ENCODE measurements at places on chromosomes 5 and 9.

GRCh38 chr5:135467051-135467625, 15.0 kb upstream of the TIFAB start:
- DNase-seq = no peak

DNA sequence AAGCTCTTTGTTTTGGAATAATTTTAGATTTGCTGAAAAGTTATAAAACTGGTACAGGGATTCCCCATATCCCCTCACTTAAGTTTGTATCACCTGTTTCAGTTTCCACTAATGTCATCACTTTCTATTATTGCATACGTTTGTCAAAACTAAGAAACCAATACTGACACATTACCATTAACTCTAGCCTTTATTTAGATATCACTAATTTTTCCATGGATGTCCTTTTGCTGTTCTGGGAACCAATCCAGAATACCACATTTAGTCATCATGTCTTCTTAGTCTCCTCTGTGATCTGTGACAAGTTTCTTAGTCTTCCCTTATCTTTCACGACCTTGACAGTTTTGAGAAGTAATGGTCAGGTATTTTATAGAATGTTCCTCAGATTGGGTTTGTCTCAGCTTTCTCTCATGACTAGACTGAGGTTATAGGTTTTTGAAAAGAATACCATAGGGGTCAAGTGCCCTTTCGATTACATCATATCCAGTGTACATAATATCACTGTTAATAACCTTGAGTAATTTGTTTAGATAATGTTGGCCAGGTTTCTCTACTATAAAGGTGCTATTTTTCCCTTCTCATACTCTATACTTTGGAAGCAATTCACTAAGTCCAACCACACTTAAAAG, 51.9 kb upstream of the NMUR2 start:
- no peak for DNase-seq

DNA sequence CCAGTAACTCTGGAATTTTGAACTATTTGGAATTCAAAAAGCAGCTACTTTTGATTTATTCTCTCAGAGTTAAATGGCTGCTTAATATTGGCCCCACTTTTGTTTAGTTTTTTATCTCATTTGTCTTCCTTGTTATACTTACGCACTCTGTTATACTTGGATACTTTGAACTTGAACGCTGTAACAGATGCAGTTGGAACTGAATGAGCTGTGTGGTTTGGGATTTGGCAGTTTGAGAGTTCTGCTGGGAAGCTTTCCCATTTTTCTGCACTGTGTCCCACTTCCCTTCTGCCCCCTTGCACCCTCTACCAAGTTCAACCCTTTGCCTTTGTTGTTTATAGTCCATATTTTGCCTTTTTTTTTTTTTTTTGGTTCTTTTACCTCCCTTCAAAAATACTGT, 3.8 kb downstream of the RHOBTB3 start:
- no peak for DNase-seq

DNA sequence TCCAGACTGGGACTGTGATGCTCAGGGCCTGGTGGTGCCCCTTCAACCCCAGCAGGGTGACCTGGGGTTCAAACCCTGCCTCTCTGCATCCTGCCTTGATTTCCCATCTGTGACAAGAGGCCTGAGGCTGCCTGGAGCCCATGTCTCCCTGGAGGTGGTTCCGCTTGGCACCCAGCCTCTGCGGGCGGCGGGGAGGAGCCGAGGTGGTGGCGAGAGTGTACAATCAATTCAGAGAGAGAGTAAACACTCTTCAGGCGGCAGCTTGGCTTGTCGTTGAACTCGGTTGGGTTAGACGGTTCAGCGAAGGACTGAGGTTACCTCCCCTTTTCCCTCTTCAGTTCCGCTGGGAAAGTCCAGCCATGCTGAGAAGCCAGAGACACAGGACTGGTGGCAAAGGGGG, 39.3 kb downstream of the NTNG2 start:
- no peak for DNase-seq

GRCh38 chr9:89508951-89509615, 11.2 kb upstream of the SEMA4D start:
- DNase-seq = no peak

DNA sequence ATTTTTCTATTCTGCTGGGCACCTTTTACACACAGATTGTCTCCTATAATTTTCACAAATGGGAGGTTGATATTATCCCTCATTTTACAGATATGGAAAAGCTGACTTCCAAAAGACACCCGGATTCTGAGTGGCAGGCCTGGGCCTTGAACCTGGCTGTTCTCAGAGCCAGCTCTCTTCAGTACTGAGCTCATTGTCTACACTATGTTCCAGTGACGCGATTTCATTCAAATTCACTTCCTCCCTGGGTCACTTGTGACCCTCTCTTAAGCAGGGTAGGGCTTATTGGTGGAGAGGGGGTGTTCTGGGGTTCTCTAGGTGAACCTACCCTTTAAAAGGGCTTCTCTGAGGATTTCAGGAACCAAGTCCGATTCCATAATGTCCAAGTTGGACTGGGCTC, 70.2 kb downstream of the ANKRD33B start:
- DNase-seq = no peak

DNA sequence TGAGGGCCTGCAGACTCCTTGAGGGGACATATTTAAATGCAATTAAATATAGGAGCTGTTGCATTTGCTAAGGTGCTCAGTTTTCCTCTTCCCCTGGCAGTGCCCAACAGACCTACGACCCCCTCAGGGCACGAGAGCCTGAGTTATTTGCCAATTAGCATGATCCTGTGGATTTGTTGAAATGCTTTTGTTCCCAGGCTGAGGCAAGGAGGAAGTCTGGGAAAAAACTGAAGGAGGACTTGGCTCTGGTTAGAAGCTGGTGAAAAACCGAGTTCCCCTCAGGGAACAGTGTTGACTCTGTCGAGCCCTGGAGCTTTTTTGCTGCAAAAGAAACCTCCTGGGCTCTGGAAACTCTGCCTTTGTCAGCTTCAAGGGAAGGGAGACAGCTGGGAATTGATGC, 103.6 kb upstream of the SHB start:
- DNase-seq = no peak

GRCh38 chr5:38104497-38105230, 153.7 kb upstream of the EGFLAM start:
- DNase-seq = no peak

- DNase-seq = no peak
Measured at GRCh38 chr9:16331527-16331926, 538.9 kb downstream of the BNC2 start.

GRCh38 chr5:66138637-66139317, 5.3 kb upstream of the SREK1 start:
- no peak for DNase-seq

- no peak for DNase-seq
Measured at GRCh38 chr5:116486588-116486987, 88.0 kb downstream of the SEMA6A start.

DNA sequence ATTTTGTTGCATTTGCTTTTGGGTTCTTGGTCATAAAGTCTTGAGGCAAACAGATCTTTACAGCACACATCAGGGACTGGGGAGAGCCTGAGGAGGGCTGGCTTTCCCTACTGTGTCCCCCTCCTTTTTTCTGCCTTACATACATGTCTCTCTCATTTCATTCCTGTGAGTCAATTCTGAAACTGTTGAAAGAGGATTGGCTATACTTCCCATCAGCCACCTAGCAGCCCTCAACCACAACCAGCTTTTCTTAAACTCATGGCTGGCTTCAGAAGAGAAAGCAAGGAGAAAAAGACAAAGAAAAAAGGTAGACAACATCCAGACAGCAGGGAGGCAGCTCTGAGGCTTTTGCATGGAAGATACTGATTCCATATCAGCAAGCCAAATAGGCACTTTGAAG, 374.8 kb upstream of the KIF2A start:
- no peak for DNase-seq

GRCh38 chr9:6355728-6356127, 27.6 kb downstream of the TPD52L3 start:
- DNase-seq = no peak

- no peak for DNase-seq
Measured at GRCh38 chr9:92664394-92665152, 5.4 kb downstream of the IPPK start.

GRCh38 chr5:172325452-172325851, 41.9 kb upstream of the UBTD2 start:
- DNase-seq = no peak

GRCh38 chr5:60551829-60552228, 148.1 kb downstream of the DEPDC1B start:
- DNase-seq = no peak
